ENCODE measurements at places on chromosomes 1 and 21.

GRCh38 chr1:201946224-201946908, at the start of gene LMOD1:
LMOD1 (minus strand) TSS chr1:201946548; CDS start chr1:201946340, 208 bp downstream.
- peak; percentile 86 for DNase-seq

- DNase-seq = no peak
These were observed 2.7 kb downstream of the PTPRC start for GRCh38 chr1:198641501-198641900.

DNA sequence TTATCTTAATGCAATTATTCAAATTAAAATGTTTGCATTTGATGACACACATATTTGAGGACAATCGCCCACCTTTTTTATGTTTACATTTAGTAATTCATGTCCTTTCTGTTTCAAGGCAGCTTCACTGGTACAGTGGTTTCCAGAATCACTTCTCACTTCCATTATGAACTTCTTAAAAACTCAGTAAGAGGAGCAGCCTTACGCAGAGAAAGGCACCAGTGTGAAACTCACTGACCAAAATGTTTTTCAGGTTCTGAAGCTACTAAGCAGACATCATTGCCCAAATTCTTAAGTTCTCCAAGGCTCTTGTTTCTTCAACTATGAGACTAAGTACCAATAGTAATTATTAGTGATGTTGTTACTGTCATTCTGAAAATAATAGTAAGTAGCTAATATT, 353.1 kb upstream of the CXADR start:
- no peak for DNase-seq

DNA sequence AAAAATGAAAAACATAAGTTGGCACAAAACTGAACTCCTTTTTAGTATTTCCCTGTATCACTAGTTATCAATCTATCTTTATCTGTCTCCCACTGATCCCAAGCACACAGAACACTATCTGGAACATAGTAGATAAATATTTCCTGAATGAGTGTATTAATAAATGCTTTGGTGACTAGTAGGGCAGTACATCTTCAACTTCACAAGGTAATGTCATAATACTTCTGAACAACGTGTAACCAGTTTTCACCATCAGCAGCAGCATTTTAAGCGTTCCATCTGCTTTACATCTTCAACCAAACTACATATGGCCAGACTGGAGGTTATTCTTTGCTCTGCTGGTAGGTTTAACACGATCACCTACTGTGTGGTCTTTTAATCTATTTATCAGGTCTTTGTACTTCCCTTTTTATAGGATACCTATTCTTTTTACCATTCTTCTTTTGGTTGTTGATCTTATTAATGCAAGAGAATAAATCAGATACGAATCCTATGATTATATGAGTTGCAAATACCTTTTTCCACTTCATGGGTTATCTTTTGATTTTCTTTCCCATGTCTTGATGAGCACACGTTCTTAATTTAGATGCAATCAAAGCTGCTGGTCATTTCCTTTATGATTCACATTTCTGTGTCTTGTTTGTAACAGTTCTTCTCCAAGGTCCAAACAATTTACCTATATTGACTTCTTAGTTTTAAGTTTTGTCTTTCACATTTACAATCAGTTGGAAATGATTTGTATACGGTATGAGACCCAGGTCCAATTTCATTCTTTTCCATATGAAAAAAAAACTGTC, 16.3 kb downstream of the GPBP1L1 start:
- DNase-seq = no peak

DNA sequence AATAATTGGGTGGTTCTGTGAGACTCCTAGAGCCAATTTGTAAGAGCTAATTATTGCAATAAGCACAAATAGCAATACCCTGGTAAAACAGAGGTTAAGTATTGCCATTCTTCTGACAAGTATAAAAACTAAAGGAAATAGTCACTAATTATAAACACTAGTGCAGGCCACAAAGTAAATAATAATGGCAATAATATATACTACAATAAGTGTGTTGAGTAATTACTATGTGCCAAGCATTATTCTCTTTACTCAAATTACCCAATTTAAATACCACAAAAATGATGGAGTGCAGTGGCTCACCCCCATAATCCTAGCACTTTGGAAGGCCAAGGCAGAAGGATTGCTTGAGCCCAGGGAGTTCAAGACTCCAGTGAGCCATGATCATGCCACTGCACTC, 15.3 kb downstream of the ZMYM6 start:
- no peak for DNase-seq
